ENCODE measurements at places on chromosomes 12 and 14.

GRCh38 chr12:1776170-1776921 is 44.0 kb upstream of the LRTM2 start:
- DNase-seq: no peak

DNA sequence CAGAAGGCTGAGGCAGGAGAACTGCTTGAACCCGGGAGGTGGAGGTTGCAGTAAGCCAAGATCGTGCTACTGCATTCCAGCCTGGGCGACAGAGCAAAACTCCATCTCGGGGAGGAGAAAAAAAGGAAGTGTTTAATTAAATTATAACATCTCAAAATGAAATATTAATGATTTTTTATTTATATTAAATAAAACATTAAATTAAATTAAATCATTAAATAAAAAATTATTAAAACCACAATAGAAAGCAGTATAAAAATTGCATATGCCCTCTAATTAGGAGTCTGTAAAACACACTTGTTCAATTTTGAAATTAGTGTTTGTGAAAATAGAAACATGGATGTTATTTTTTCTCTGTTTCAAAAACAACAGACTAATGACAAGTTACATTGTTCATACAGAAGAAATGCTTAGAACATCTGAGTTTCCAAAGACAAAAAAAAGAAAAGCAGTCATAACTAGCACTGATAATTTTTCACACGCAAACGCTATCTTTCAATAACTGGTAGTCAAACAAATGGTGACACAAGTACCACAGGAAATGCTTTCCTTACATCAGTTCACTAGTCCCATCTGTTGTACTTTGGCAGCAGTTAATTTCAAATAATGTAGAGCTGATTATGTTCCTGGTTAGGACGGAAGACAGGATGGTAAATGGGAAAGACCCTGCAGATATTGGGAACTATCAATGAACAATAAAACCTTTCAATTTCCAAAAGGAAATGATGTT is 54.9 kb downstream of the HECTD4 start:
- no peak for DNase-seq

GRCh38 chr14:54175298-54175942 is 218.8 kb upstream of the BMP4 start:
- DNase-seq: no peak

GRCh38 chr12:52198454-52199215 is 6.8 kb upstream of the KRT80 start:
- DNase-seq: peak; percentile 82

GRCh38 chr12:65511134-65511834 is 232.8 kb downstream of the MSRB3 start:
- no peak for DNase-seq

DNA sequence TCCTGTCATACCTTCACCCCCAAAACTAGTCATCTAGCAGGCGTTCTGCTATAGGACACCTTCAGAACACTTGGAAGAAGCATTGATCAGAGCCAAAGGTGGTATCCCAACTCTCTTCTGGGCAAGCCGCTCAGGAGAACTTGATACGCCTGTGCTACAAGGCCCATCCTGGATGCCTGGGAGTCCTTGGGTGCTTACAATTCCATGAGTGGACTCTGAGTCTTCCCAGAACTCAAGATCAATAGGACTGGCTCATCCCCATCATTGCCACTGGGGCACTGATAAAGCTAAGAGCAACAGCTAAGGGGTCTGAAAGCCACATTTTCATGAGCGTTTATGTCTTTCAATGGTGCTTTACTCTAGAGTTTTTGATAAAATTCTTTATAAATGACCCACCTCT is 1.9 kb downstream of the SPTB start:
- no peak for DNase-seq

- no peak for DNase-seq
Measured at GRCh38 chr14:66069830-66070541, 416.2 kb upstream of the CCDC196 start.

- no peak for DNase-seq
Measured at GRCh38 chr14:103318750-103319419, 15.2 kb upstream of the EIF5 start.

DNA sequence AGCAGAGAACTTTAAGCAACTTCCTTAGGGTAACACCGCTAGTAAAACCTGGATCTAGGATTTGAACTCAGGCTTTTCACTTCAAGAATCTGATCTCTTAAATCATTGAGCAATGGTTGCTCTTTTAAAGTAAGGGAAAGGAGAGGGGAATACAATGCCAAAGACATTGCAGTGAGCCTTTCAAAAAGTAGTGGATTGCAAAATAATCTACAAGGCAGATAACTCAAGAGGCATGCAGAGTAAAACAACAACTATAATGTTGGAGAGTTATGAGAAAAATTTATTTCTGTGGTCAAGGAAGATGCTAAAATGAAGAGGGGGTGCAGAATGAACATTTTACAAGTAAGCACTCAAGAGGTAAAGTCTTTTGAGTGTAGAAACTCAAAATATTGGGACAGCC is 432.6 kb downstream of the C12orf50 start:
- DNase-seq: no peak

DNA sequence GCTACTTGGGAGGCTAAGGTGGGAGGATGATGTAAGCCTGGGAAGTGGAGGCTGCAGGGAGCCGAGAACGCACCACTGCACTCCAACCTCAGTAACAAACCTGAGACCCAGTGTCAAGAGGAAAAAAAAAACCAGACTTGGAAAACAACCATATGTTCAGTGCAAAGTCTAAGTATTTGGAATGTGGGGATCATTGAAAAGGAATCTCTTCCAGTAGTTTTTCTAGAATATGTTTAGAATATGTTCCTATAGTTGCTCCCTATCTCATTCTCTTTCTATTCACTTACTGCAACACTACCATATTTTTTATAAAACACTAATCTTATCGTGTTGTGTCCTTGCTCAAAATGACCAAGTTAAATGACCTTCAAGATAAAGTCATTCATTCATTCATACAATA is 423.5 kb upstream of the SOX5 start:
- DNase-seq: no peak

- no peak for DNase-seq
Measured at GRCh38 chr12:124754491-124754890, 109.2 kb downstream of the SCARB1 start.

GRCh38 chr14:39988939-39989338 is 556.7 kb upstream of the FBXO33 start:
- DNase-seq: no peak

GRCh38 chr14:90381999-90382451 is 14.8 kb upstream of the CALM1 start:
- DNase-seq: no peak

- DNase-seq: no peak
Measured at GRCh38 chr12:84641940-84642545, 270.6 kb downstream of the SLC6A15 start.

GRCh38 chr12:121278169-121279070 is 18.1 kb downstream of the CAMKK2 start:
- DNase-seq: peak; percentile 83

- DNase-seq: peak; percentile 69
Measured at GRCh38 chr14:60002819-60003492, 83.0 kb downstream of the LRRC9 start.

DNA sequence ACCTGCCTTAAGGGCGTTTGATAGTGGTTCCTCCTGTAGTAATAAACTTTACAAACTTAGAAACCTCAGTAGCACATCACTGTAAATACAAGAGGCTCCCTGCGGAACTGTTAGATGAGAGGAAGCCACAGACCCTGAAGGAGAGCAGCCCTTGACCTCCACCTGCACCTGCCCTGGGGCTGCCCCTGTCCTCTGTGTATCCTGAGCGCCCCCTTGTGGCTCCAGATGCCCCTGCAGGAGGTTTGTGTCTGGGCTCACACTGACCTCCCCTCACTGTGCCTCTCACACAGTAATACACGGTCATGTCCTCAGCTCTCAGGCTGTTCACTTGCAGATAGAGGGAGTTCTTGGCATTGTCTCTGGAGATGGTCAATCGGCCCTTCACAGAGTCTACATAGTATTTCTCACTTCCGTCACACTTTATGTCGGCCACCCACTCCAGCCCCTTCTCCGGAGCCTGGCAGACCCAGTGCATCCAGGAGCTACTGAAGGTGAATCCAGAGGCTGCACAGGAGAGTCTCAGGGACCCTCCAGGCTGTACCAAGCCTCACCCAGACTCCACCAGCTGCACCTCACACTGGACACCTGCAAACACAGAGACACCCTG is 1059.8 kb downstream of the TMEM121 start:
- peak; percentile 91 for DNase-seq

- DNase-seq: no peak
Measured at GRCh38 chr12:93943780-93944179, 204.6 kb upstream of the PLXNC1 start.

DNA sequence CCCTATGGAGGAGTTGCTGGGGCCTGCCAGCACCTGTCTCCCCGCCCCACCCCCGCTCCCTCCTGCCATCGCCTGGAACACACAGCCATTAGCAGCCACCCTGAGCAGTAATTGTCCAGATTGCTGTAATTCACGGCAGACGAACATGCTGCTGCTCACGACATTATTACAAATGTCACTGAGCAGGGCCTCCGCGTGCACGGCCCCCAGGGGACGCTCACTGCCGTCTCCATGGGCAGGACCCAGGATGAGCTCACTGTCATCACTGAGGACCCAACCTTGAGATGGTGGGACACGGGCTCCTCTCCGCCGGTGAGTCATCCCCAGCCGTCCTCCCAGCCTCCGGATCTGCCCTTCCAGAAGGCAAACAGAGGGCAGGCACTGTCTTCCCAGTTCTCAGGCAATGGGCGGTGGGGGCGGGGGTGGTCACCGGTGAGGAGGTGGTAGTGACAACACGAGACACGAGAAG is 100.4 kb downstream of the RFLNA start:
- no peak for DNase-seq

DNA sequence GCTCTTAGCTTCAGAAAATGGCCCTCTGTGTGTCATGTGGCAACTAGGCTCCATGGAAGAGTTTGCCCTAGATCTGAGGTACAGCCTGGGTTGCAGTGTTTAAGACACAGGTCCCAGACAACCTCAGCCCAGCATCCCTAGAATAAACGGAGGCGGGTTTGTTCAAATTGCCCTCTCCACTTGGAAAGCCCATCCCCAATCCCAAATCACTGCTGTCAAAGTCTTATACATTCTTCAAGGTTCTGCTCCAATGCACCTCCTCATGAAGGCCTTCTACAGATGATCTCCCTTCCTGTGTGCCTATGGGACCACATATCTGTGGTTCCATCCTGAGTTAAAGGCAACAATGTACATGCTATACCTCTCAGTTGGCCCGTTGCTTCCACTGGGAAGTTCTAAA is 289.8 kb downstream of the DPF3 start:
- DNase-seq: no peak
